ENCODE measurements at places on chromosomes 7 and 10.
A peak's percentile ranks its signal among the peaks of the same experiment; 100 is the strongest.

DNA sequence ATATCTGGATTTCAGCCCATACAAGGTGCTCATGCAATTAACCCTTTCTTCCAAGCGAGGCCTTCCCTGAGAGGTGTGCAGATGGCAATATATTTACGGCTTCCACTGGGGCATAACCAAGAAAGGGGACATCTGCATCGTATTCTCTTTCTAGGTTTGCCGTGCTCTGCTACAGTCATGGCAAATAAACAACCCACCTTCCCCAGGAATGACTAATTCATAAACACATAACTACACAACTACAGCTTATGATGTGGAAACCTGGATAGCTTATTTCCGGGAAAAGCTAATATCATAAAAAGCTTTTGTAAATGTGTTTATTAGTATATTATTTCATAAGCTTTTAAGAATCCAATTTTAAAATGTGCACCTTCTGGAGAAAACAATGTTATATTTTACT lies 120.0 kb downstream of the CAMK1D start:
- DNase-seq: no peak

DNA sequence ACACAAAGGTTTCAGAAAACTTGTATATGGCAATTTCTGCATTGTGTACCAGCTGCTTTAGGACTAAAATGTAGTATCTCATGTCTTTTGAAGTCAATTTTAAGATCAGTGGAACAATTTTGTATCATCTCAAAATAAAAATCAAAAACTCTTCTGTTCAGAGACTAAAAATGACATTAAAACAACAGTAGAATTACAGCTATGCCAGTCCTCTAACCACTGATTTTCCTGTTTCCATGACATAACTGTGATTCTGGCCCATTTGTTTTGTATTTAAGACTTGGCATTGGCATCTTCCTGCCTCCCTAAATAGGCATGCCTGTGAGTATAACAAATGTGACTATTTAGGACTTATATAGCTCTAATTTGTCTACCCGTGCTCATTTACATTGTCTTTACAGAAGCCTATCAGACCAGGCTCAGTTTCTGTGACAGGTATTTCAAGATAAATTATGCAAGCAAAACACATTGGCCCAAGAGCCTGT lies 29.1 kb upstream of the VPS41 start:
- no peak for DNase-seq

GRCh38 chr7:57205000-57205399 lies 72.8 kb upstream of the ZNF479 start:
- no peak for DNase-seq

DNA sequence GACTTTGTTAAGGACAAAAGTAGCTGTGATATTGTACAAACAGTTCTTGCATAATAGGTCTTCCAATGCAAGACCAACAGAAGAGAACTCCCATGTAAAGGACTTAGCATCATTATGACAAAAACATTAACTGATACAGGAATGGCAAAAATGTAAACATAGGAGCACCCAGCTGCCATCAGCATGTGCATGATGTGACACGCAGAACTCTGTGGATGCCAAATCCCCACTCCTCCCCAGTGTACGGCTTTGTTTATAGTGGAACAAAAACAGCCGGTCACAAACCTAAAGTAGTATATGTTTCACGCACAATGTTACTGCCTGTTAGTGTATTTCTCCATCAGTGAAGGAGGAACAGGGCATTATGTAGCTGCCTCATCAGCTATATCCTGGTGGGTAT lies 316.0 kb upstream of the AOAH start:
- no peak for DNase-seq

GRCh38 chr7:14891289-14891688 lies 11.3 kb downstream of the DGKB start:
- DNase-seq: no peak

DNA sequence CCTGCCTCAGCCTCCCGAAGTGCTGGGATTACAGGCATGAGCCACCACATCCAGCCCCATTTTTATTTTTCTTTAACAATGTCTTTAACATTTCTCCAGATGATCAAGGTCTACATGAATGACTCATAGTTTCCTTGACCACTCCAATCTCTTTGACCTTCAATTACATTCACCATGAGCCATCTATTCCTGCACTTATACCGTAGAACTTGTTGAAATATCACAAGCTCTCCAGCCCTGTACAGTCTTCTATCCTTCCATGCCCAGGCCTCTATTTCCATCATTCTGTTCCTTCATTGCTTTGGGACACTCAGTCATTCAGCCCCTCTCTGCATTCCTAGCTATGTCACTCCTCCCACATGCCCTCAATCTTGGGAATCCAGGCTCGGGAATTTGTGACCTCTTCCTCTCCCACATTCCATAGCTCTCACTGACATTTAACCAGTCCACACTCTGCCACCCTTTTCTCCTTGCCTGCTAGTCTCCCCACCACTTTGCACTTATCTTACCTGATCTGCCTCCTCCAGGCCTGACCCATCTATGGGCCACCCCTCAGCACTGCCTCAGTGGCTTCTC lies 151.8 kb upstream of the STK17A start:
- DNase-seq: no peak

- DNase-seq: no peak
Measured at GRCh38 chr10:3708852-3709251, 76.2 kb downstream of the KLF6 start.

DNA sequence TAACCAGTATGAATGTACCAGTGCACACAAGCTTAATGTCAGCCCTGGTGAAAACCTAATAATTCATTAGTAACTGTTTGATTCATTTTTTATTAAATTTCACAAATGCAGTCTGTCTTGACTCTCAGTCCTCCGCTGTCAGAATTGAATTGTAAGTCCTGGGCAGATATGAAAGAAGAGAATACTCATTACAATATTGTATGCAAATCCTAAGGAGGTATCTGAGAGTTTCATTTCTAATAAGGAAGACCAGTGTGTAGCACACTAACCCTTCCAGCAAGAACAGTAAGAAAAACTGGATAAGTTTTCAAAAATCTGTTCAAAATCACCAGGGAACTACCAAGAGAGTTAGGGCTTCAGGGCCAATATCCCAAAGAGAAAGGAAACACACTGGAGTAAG lies 652.1 kb downstream of the SUGCT start:
- DNase-seq: no peak

GRCh38 chr7:25541094-25541821 lies 313.0 kb upstream of the NPVF start:
- DNase-seq: no peak

GRCh38 chr7:27834179-27834921 lies 94.4 kb downstream of the TAX1BP1 start:
- no peak for DNase-seq

- DNase-seq: no peak
Measured at GRCh38 chr7:105611856-105612775, 30.8 kb upstream of the EFCAB10 start.

GRCh38 chr7:149145031-149145845 lies 2.0 kb upstream of the ZNF398 start:
- peak; percentile 4 for DNase-seq

- no peak for DNase-seq
Measured at GRCh38 chr10:98910546-98910945, 325.1 kb downstream of the HPSE2 start.

- no peak for DNase-seq
Measured at GRCh38 chr10:1114719-1115606, 58.8 kb downstream of the WDR37 start.

DNA sequence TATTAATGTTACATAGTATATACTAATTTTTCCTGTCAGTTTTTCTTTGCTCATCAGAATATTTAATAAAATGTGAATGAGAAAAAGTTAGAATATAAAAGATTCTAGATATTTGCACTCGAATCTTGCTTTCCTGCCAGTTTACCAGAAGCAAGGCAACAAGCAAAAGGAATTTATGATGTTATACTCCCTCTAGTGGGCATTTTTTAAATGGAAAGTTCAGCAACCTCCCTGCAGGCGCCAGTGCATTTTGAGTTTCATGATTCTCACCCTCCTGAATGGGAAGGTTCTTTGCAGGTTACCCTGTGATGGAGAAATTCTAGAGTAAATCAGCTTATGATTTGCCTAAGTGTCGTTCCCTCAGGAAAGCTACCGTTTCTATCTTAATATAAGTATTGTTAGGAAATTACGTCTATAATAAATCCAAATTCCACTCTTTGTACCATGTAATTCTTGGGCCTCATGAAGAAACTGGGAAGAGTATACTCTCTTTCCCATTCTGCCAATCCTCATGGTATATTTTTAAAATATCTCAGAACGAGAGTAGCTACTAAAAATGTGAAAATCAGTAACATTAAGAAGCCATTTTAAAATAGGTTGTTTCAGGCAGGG lies 350.0 kb downstream of the CRPPA start:
- DNase-seq: peak; percentile 53

DNA sequence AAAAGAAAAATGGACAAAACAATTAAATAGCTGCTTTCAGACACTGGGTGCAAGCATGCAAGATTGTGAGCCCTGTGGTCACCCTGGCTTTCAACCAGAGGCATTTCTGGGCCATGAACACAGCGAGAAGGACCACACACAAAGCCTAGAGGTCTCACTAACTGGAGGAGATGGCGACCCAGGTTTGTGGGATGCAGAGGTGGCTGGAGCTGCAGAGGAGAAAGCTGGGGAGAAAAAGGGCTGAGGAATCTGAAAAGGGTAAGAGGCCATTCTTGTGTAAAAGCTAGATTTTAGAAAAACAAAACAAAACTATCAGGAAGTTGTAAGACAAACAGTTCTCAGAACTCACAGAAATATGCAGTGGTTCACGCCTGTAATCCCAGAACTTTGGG lies 30.1 kb upstream of the PTPRN2 start:
- DNase-seq: no peak

DNA sequence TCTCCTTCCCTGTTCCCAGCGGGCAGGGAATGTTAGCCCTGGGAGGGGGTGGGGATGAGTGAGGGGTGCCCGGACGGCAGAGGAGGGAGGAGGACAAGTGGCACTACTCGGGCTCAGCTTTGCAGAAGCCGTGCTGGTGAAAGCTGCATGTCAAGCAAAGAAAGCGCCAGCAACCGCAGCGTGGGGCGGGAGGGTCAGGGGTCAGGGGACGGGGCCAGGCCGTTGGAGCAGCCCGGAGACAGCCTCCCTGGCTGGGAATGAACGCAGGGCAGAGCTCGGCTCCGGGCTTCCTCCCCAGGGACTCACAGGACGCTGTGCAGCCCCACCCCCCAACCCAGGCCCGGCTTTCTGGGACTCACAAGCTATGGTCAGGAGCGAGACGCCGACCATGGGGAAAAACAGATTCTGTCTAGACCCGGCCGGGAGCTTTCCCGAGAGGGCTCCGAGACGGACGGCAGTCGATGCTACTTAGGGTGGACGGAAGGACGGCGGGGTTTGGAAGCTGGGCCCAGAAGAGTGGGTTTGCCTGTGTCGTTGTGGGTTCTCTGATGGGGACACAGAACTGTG lies 113.4 kb downstream of the VIPR2 start:
- DNase-seq: no peak

GRCh38 chr7:1224086-1224716 lies 8.5 kb upstream of the UNCX start:
- no peak for DNase-seq

- DNase-seq: no peak
Measured at GRCh38 chr7:47521011-47521795, 60.7 kb downstream of the TNS3 start.

DNA sequence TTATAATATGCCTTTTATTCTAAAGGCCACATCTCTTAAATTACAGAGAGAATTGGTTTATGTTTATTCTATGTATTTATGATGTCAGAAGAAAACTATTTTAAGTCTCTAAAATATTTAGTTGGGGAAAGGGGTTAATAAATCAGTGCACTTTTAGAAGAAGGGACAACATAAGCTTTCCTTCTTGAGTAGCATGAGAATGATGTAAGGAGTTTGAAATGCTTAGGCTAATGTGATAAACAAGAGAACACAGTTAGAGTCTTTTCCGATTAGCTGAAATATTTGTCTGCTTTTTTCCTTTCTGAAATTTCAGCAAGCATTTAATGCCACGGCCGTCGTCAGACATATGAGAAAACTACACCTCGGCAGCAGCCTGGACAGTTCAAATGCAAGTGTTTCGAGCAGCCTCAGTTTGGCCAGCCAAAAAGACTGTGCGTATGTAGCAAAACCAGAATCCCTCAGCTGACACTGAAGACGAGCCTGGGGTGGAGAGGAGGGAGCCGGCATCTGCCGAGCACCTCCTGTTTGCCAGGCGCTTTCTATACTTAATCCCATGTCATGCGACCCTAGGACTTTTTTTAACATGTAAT lies 176.2 kb downstream of the CCDC3 start:
- no peak for DNase-seq

GRCh38 chr10:80265740-80266512 lies 23.5 kb downstream of the MAT1A start:
- DNase-seq: no peak

GRCh38 chr7:153943861-153944260 lies 108.3 kb upstream of the DPP6 start:
- no peak for DNase-seq

DNA sequence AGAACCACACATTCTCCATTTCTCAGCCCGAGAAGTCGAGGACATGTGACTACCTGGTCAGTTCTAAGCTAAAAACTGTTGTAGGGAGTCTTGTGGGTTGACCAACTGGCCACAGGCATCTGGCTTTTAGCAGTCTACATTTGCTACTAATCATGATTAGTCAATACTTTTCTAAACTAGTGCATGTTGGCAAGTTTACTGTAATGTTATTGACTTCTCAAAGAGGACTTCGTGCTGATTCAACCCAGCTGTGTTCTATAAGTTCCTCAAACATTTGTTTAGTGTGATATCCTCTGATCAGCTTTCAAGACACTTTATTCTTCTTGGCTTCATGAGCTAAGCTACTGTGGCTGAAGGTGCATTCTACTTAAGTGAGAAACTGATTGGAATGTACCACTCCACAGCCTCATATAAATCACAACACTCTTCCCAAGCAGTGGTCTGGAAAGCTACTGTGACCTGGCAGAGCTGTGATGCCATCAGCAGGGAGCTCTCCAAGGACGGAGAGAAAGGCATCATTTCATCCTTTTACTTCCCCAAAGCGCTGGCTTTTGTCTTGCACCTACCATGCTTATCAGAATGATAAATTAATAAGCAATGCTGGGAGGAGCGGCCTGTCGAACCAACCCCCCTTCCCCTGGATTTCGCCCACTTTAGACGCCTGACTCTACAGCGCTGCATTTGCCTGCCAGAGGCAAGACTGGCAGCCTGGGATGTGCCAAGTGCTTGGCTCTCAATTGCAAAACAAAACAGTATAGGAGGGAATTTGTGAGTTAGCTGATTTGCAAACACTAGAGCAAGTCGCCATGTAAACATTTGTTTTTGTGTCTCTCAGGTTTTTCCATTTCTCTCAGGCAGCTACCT lies 206.7 kb upstream of the PLXNA4 start:
- DNase-seq: no peak

DNA sequence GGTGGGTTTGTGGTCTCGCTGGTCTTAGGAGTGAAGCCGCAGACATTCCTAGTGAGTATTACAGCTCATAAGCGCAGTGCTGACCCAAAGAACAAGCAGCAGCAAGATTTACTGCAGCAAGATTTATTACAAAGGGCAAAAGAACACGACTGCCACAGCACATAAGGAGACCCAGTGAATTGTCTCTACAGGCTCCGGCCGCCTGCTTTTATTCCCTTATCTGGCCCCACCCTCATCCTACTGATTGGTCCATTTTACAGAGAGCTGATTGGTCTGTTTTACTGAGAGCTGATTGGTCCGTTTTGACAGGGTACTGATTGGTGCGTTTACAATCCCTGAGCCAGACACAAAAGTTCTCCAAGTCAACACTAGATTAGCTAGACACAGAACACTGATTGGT lies 82.1 kb downstream of the VIPR2 start:
- DNase-seq: no peak

Measured in HEK293T (cell line).